ENCODE measurements at places on chromosomes 4 and X.

DNA sequence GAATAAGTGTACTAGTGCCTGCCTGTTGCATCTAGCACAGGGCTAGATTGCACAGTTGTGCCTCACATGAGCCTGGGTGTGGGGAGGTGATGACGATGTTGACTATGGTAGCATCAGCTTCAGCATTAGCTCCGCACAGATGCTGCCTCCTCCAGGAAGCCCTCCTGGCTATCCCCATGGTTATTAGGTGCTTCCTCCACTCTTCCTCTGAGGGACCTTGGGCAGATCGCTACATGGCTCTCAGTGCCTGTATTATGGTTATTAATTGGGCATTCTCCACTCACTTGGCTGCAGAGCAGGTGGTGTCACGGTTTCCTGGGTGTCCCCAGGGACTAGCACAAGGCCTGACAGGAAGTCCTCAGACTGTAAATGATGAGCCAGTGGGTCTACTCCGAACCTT lies 325.6 kb downstream of the ARHGAP10 start:
- DNase-seq = no peak

GRCh38 chr4:70640192-70640591 lies 11.6 kb downstream of the ENAM start:
- DNase-seq = no peak

GRCh38 chr4:167233685-167234315 lies 494 bp downstream of the SPOCK3 start:
- DNase-seq = peak; percentile 3

GRCh38 chr4:93732509-93732908 lies 96.0 kb upstream of the ATOH1 start:
- no peak for DNase-seq

DNA sequence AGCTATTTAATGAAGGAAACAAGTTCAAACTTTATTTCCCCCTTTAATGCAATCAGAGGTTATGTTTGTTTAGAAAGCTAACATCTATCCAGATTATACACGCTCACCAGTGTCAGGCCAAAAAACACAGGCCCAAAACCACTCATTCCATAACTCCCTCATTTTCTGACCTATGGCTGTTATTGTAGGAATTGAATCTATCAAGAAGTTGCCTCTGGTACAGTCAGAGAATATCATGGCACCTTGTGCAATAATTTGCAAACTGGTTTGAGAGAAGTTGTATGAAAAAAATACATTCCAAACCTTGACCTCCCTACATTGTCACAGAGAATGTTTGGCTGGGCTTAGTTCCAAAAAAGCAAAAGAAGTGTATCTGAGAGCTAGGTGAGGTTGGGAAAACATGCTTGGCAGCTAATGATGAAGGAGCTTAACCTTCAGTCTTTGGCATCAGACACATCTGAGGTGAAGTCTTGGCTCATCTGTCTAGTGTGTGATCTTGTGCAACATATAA lies 591.0 kb downstream of the ANKRD50 start:
- DNase-seq = peak; percentile 90

DNA sequence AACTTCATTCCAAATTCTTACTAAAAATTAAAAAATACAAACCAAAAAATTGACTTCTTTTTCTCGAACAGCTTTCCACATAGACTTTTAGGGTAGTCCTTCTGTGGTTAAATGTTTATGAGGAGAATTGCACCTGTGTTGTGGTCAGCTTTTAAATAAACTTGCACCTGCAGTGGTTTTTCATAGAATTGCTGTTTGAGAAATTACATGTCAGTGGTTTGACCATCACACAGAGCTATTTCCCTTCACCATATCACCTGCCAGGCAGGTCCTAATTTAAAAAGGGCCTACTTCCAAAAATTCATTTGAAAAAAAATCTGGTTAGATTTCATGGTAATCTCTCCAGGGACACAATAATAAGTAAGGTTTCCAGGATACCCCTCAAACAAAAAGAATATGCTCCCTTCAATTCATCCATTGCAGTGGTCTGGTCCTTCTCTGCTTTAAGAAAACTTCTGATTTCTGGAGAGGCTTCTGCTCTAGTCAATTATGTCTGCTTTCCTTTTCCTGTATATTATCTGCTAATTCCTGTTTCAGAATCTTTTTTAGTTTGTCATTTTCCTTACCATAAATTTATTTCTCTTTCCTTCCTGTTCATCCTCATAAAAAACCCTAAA lies 9.8 kb upstream of the UTP3 start:
- no peak for DNase-seq

- DNase-seq = no peak
Observed at GRCh38 chr4:101711590-101712260, 78.8 kb upstream of the BANK1 start.

DNA sequence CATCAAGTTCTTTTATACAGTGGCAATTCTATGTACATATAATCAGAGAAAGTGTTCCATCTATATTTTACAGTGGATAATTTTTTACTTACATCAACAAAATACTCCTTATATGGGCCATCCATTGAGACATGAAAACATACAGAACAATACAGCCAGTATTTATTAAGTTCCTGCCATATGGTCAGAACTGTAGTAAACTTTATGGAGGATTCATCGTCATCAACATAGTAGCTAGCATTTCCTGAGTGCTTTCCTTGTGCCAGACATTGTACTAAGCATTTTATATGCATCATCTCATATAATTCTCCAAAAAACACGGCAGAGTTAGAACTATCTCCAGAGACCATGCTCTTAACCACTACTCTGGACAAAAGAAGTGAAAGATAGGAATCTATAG lies 170.1 kb downstream of the CEP135 start:
- DNase-seq = no peak

- no peak for DNase-seq
Observed at GRCh38 chr4:188818300-188818699, 679.1 kb downstream of the TRIML1 start.

GRCh38 chr4:17370818-17371217 lies 141.1 kb downstream of the QDPR start:
- no peak for DNase-seq
